CD4-positive, alpha-beta T cell treated with Interleukin-6 at 100 ng/mL for 8 hours (primary cell): ENCODE measurements at places on chromosomes 1 and 21.

DNA sequence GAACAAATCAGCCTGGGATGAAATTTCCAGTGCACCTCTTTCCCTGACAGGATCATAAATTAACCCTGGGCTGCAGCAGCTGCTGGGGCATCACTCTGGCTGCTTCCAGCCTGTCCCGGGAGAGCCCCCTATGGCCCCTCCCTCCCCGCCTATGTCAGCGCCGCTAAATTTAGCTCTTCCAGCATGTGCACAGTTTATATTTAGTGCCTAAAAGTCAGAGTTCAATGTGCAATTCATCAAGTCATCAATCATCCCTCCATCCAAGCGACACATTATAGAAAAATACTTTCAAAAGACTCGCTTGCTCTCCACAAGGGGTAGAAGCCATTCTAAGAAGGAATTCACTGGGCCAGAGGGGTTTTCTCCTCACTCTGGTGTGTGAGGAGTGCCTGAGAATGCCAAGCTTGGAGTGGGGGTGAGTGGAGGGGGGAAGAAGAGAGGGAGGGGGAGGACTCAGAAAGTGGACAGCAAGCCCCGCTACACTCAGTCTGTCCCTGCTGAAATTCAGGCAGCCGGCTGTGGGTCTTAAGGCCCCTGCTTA is 37.4 kb downstream of the XCL1 start:
- no peak for DNase-seq

- DNase-seq: no peak
Observed at GRCh38 chr21:24424776-24425175, 1182.5 kb downstream of the MRPL39 start.

DNA sequence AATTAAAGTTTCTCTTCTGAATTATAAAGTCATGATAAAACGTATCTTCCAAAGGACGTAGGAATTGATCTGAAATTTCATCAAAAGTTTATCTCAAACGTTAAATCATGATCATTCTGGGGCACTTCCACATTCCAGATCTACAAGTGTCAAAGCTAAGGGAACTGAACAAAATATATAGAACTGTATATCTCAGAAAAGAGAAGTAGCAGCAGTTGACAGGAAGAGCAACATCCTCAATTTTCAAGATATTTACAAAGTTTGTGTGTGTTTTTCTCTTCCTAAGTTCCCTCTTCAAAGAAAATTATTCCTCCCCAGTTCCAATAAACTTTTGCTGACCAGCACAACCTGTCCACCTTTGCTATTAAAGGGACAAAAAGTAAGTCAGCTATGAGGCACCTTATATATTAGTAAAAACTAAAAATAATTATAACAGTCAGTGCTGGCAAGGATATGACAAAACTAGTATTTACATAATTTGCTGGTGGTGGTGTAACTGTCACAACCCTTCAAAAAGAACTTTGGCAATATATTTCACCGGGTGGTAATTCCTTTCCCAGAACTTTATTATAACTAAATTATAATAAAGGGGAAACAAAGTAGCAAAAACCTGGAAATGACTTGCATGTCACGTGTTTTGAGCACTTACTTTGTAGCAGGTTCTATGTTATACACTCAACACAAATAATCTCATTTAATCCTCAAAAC is 38.5 kb upstream of the EYA3 start:
- DNase-seq: no peak

DNA sequence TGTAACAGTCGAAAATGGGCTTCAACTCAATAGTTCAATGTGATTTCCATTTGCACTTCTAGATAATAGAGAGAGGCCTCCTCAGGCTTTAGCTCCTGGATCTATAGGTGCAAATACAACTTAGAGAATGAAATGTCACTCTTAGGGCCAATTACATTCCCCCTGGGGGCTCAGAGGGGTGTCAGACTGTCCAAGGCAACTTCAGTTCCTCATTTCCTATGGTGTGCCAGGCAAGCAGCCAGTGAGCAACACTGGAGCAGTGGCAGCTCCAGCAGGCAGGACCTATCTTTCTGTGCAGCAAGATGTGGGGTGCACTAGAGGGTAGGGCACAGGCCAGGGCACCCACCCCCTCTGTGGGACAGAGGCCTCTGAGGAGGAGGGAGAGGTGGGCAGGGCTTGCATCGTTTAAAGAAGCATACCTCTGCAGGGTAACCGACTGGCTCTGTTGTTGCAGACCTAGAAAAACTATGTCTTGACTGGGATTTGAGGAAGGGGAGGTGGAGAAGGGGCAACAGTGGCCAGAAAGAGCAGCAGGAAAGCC is 97.3 kb downstream of the SUSD4 start:
- no peak for DNase-seq

GRCh38 chr1:29124366-29125236 is 898 bp upstream of the TMEM200B start:
- DNase-seq: peak; percentile 31

DNA sequence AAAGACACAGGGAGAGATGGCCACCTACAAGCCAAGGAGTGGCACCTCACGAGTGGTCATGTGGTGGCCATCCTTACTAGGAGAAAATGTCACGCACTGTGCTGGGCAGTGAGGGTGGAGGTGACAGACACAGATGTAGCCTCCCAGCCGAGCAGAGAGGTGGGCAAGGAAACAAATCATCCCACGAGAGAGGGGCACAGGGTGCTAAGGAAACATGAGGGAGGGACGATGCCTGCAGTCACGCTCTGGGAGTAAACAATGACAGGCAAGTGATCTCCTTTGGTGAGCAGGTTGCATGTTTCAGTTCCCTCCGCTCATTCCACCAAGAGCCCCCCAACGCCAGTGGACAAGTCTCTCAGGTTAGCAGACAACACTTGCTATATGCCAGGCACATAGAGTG is 65.8 kb downstream of the CD247 start:
- DNase-seq: no peak

- DNase-seq: no peak
Observed at GRCh38 chr1:198711837-198712236, 73.0 kb downstream of the PTPRC start.

GRCh38 chr1:198918920-198919319 is 280.1 kb downstream of the PTPRC start:
- DNase-seq: no peak

DNA sequence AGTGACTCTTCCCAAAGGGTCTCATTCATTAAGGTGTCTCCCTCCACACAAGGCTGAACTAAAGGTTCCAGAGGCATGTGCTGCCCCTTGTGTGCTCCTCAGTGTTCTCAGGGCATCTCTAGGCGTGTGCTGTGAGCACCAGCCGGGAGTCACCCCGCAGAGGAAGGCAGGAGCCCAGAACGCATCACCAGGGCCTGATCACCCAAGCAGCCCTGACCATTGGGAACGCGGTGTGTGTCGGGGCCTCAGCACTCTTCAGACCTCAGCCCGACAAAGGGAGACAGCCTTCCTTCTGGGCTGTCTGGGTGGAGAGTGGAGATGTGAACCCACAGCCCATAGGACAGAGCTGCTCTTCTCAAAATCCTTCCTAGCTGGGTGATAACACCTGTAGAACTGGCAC is 9.1 kb downstream of the SLC37A1 start:
- no peak for DNase-seq

GRCh38 chr1:36497207-36497606 is 14.5 kb upstream of the CSF3R start:
- no peak for DNase-seq

DNA sequence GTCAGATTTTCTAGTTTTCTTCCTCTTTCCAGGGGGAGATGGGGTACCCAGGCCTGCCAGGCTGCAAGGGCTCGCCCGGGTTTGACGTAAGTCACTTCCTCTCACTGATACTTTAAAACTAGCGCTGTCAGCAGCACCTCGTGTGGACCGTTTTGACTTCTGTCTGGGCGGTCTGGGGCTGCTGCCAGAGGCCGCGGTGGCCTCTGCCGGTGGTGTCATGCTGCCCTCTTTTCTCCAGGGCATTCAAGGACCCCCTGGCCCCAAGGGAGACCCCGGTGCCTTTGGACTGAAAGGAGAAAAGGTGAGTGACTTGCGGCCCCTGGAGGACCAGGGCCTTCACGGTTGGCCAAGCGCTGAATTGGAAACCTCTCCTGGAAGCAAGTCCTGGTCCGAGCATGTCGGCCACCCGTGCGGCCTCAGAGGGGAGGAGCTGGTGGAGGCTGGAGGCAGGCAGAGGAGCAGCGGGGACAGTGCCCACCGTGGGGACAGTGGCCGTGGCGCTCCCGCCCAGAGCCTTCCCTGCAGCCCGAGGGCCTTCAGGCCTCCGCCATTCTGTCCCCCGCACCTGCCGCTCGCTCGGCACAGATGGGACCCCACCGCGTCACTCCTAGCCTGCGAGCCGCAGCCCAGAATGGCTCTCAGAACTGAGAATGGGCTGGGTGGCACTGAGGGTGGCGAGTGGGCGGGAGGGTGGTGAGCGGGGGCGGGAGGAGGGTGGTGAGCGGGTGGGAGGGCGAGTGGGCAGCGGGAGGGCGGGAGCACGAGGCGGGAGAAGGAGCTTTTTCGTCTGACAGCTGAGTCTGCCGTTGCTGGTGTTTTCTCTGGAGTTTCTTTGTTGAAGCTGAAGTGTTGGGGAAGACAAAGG is 9.4 kb downstream of the COL6A1 start:
- no peak for DNase-seq

- DNase-seq: peak; percentile 25
Observed at GRCh38 chr1:56820755-56821461, 1.7 kb upstream of the FYB2 start.

GRCh38 chr21:31198575-31198974 is 145.5 kb downstream of the TIAM1 start:
- DNase-seq: peak; percentile 50

- no peak for DNase-seq
Observed at GRCh38 chr1:85665932-85666331, 42.3 kb downstream of the ZNHIT6 start.

DNA sequence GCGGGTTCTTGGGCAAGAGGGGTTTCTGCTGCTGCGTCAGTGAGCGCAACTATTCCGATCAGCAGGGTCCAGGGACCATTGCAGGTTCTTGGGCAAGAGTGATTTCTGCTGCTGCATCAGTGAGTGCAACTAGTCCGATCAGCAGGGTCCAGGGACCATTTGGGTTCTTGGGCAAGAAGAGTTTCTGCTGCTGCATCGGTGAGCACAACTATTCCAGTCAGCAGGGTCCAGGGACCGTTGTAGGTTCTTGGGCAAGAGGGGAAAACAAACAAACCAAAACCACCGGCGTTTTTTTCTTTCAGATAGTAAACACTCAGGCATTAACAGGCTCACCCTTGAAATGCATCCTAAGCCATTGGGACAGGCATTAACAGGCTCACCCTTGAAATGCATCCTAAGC is 32.6 kb downstream of the SPATA6 start:
- DNase-seq: no peak

GRCh38 chr1:20087668-20088067 is 17.7 kb downstream of the PLA2G5 start:
- no peak for DNase-seq

DNA sequence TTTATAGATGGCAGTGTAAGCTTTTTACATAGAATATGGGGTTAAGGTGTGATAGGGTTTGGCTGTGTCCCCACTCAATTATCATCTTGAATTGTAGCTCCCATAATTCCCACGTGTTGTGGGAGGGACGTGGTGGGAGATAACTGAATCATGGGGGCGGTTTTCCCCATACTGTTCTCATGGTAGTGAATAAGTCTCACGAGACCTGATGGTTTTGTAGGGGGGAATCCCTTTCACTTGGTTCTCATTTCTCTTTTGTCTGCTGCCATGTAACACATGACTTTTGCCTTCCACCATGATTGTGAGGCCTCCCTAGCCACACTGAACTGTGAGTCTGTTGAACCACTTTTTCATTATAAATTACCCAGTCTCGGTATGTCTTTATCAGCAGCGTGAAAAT is 290.3 kb upstream of the B3GALT2 start:
- no peak for DNase-seq

GRCh38 chr1:88441022-88441421 is 243.1 kb upstream of the PKN2 start:
- no peak for DNase-seq

- DNase-seq: peak; percentile 3
Observed at GRCh38 chr1:182301026-182301436, 90.6 kb downstream of the GLUL start.

DNA sequence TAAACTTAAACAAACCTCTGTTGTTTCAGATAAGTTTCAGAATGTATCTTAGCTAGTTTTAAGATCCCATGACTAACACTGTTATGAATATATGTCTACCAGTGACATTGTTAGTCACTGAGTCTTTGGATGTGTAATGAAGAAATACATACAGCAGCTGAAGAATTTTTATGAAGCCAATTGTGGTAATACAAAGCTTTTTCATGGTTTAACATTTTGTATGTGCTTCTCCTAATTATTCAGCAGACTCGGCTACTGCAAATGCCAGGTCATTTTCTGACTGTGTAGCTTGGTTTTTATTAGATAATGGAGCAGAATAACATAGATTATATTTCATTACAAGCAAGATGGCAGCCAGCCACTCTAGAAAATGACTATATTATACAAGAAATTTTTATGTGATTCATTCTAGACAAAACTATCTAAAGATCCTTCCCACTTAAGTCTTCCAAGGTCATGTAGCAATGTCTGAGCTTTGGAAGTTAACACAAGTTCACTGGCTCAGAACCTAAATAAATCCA is 147.8 kb downstream of the TNFSF18 start:
- DNase-seq: no peak

GRCh38 chr1:53725238-53725689 is 13.7 kb downstream of the GLIS1 start:
- no peak for DNase-seq

DNA sequence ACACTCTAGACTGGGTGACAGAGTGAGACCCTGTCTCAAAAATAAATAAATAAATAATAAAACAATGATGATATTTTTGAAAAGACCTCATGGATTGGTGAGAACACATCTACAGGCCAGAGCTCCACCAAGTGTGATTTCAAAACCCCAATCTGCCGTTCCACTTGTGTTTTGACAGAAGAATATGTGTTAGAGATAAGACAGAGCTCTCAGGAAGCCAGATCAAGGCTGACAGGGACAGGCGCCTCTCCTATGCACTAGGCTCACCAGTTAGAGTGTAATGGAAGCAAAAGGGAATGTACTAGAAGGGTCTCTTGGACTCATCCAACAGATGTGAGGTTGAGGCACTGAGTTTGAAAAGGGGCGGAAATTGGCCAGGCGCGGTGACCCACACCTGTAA is 110.7 kb upstream of the ERRFI1 start:
- no peak for DNase-seq

DNA sequence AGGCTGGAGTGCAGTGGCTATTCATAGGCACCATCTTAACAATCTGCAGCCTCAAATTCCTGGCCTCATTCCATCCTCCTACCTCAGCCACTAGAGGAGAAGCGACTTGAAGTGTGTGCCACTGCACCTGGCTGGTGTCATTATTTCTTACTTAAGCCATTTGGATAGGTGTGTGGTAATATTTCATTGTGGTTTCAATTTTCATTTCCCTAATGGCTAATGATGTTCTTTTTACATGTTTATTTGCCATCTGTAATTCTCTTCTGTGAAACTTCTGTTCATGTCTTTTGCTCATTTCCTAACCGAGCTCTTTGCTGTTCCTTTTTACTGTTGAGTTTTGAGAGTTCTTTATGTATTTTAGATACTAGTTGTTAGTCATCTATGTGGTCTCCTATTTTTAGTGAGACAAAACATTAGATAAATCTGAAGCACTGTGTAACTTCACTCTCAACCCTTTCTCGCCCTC is 66.8 kb downstream of the SLC27A3 start:
- DNase-seq: no peak

GRCh38 chr1:43419627-43420425 is 30.1 kb downstream of the SZT2 start:
- DNase-seq: no peak
